ENCODE measurements at places on chromosomes 13 and 19.
A peak's percentile ranks its signal among the peaks of the same experiment; 100 is the strongest.

DNA sequence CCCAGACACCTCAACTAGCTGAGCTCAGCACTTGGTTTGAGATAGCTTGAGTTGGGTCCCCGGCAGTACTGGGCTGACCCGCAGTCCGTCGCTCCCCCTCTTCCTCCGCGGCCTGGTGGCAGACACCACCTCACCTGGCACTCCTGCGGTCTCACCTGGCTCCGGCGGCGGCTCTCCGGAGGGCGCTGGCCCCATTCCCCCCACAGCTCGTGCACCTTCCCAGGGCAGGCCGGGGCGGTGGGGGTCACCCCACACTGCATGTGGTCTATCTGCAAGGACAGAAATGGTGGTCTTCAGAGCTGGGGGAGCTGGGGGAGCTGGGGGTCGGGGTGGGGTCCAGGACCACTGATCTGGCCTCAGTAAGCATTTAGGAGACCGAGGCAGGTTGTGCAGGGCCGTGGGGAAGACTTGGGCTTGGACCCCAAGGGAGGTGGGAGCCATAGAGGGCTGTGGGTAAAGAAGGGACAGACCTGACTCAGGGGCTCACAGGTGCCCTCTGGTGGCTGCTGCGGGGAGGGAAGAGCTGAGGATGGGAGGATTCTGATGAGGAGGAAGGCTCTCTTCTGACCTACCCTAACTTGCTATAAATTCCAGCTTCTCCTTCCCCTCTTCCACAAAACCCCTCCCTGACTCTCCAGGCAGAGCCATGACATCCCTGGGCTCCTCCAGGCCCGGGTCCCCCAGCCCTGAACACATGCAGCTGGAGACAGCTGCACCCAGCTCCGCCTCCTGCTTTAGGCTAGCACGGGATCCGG lies 6.7 kb upstream of the PLIN4 start:
- H3K36me3 ChIP-seq, result no peaks in the 10 kb centered on the region
- H3K4me3 ChIP-seq, result no peak overlapping the region
- H3K27me3 ChIP-seq, result no peaks in the 10 kb centered on the region
- no peak overlapping the region for H3K27ac ChIP-seq
- H3K4me1 ChIP-seq, result no peaks in the 10 kb centered on the region
- peak; percentile 72 for DNase-seq

DNA sequence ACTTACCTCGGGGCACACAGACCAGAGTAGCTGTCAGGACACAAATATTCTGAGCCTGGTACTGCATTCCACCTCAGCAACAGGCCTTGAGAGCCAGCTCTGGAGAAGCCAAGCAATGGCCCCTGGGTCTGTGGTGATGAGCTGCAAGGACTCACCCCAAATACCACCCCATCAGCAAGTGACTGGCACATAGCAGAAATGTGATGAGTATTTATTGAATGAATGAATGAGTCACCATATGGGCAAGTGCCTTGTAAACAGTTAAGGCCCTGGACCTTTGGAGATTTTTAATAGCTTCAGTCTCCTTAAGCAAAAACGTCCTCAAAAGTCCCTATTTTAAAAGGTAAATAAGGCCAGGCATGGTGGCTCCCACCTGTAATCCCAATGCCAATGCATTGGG lies 18.2 kb downstream of the GSX1 start:
- no peak for DNase-seq
- no peaks in the 10 kb centered on the region for H3K4me1 ChIP-seq
- no peak overlapping the region for H3K27ac ChIP-seq
- H3K4me3 ChIP-seq, result no peak overlapping the region

DNA sequence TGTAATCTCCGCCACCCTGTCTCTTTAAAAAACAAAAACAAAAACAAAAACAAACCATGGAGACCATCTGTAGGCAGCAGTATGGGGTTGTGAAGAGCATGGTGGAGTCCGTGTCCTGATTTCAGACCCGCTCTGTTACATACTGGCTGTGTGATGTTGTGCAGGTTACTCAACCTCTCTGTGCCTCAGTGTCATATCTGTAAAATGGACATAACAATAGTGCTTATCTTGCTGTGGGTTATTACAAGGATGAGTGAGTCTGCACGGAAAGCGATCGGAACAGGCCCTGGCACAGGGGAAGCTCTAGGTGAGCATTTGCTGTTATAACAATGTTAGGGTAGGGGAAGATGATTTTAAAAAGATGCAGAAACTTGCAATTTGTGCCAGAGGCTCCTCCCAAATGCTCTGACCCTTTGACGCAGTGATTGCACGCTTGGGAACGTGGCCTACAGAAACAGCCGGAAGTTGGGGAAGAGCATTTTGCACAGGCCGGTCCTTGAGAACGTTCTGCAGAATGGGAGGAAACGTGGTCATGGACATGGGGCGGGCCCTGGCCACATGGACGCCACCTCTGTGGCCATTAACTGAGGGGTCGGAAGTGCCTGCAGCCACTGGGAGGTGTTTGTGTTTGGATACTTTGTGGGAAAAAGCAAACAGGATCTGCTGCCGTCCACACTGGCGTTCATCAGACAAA lies 15.7 kb upstream of the SELENOW start:
- no peaks in the 10 kb centered on the region for H3K27me3 ChIP-seq
- no peak for DNase-seq
- H3K4me1 ChIP-seq, result no peaks in the 10 kb centered on the region
- H3K27ac ChIP-seq, result no peak overlapping the region

GRCh38 chr13:33303855-33304597 lies 18.5 kb upstream of the STARD13 start:
- H3K27ac ChIP-seq, result no peak overlapping the region
- no peaks in the 10 kb centered on the region for H3K27me3 ChIP-seq
- no peak for DNase-seq
- H3K4me1 ChIP-seq, result no peaks in the 10 kb centered on the region
- H3K36me3 ChIP-seq, result no peaks in the 10 kb centered on the region
- no peak overlapping the region for H3K4me3 ChIP-seq

DNA sequence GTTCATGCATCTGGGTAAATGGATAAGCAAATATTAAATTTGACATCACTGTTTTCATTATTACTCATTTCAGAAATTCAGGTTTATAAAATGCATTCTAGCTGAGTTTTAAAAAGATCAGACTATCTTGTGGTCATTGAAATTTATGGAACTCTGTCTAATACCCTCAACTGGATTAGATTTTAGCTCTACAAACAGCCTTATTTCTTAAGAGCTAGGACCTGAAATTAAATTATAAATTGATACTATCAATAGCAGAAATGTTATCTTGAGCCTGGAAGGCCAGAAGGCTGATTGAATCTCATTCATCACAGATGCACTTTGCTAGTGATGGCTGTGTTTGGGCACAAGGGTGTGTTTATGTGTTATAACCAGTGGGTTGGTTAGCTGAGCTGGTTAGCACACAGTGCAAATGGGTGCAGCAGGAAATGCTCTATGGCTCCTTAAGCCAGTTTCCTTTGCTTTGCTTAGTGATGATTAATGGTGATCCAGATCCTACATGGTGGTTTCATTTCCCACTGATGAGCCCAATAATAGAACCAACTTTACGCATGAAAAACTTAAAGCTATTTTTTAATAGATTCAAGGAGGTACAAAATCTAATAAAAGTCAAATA lies 310.8 kb upstream of the KLF12 start:
- no peak for DNase-seq
- H3K27ac ChIP-seq, result no peak overlapping the region
- no peaks in the 10 kb centered on the region for H3K36me3 ChIP-seq
- H3K4me1 ChIP-seq, result no peaks in the 10 kb centered on the region
- no peak overlapping the region for H3K4me3 ChIP-seq
- H3K27me3 ChIP-seq, result no peaks in the 10 kb centered on the region

DNA sequence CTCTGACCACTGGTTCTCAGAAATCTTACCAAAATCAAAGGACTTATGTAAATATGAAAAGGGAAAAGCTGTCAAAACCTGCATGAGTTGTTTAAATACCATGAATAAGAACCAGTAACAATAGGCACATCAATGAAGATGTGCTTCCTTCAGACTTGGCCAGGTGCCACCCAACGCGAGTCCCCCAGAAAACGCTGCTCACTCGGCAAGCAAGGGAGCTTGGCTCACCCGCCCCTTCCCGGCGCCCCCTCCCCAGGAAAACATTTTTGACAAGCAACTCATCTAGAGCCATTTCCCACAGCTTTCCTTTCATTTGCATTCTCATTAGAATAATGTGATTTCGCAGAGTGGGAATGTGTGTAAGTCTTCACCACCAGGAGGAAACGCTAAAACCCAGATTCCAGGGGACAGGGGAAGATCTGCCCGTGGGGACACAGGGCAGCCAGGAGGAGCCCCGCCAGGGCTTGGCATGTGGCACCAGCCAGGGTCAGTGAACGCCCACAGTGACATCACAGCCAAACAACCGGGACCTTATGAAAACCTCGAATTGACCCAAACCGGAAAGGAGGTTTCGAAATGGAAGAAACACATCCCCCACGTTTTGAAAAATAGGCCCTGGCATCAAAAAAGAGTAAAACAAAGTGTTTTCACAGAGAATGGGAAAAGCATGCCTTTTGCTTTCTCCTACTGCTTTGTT lies 366.2 kb upstream of the TSHZ3 start:
- no peaks in the 10 kb centered on the region for H3K27me3 ChIP-seq
- no peak overlapping the region for H3K27ac ChIP-seq
- DNase-seq, result no peak
- no peaks in the 10 kb centered on the region for H3K36me3 ChIP-seq
- no peaks in the 10 kb centered on the region for H3K4me1 ChIP-seq
- H3K4me3 ChIP-seq, result no peak overlapping the region

DNA sequence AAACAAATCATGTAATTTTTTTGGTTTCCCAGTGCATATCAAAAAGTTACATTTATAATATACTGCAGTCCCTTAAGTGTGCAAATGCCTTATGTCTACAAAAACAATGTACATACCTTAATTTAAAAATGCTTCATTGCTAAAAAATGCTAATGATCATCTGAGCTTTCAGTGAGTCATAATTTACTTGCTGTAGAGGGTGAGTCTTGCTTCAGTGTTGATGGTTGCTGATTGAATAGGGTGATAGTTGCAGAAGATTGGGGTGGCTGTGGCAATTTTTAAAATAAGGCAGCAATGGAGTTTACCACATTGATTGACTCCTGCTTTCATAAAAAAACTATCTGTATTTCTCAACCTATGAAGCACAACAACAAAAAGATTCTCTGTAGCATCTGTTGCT lies 613.9 kb downstream of the TBC1D4 start:
- no peaks in the 10 kb centered on the region for H3K4me1 ChIP-seq
- H3K36me3 ChIP-seq, result no peaks in the 10 kb centered on the region
- no peak for DNase-seq
- H3K27ac ChIP-seq, result no peak overlapping the region
- no peak overlapping the region for H3K4me3 ChIP-seq

DNA sequence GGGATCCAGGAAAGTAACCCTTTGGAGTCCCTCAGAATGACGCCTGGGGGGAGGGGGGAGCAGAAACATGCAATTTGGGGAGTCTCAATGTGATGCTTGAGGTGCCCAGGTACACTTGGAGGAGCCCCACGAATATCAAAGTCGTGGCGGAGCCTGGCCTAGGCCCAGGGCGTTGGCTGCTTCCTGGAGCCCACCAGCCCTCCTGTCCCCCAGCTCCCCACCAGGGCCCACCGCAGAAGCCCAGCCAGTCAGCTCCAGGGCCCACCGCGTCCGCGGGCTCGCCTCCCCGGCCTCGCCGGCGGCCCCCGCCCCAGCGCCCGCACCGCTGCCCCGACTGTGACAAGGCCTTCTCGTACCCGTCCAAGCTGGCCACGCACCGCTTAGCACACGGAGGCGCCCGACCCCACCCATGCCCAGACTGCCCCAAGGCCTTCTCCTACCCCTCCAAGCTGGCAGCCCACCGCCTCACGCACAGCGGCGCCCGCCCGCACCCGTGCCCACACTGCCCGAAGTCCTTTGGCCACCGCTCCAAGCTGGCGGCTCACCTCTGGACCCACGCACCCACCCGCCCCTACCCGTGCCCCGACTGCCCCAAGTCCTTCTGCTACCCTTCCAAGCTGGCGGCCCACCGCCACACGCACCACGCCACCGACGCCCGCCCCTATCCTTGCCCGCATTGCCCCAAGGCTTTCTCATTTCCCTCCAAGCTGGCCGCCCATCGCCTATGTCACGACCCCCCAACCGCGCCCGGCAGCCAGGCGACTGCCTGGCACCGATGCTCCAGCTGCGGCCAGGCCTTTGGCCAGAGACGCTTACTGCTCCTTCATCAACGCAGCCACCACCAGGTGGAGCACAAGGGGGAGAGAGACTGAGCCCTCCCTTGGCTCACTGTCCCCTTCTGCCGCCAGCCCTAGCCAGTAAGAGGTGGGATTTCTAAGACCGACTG lies 2.1 kb downstream of the ZNF575 start:
- no peak overlapping the region for H3K4me3 ChIP-seq
- H3K4me1 ChIP-seq, result peaks cover 8% of the 10 kb centered on the region
- H3K27me3 ChIP-seq, result no peaks in the 10 kb centered on the region
- peaks cover 6% of the 10 kb centered on the region for H3K36me3 ChIP-seq
- DNase-seq, result peak; percentile 12
- no peak overlapping the region for H3K27ac ChIP-seq

DNA sequence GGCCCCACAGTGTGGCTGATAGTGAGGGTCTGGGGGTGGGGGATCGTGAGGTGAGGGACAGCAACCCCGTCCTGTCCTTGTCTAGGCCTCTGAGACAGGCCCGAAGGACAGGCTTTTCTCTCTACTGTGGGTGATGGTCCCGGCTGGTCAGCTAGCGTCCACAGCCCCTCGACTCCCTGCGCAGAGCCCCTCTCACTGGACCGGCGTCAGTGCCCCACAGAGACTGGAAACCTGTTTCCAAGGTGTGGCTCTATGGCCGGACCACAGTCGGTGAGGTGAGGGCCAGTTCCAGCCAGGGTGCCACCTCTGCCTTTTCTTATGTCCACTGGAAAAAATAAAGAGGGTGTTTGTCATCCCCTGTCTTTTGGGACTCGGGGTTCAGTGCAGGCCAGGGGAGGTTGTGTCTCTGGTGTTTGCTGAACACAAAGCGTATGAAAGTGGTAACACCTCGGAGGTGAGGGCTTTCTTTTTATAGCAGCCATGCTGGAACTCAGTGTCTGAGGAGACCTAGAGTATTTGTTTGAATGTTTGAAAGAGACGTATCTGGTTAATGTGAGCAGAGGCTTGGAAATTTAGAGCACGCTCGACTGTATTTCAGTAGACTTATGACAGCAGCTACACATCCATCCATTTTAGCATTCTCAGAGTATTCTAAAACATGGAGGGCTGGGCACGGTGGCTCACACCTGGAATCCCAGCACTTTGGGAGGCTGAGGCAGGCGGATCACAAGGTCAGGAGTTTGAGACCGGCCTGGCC lies 22.8 kb downstream of the ATP11A start:
- DNase-seq, result no peak
- peak overlapping the region; percentile 13 for H3K27ac ChIP-seq
- H3K4me1 ChIP-seq, result peaks cover 8% of the 10 kb centered on the region
- H3K4me3 ChIP-seq, result no peak overlapping the region
- H3K36me3 ChIP-seq, result no peaks in the 10 kb centered on the region
- H3K27me3 ChIP-seq, result no peaks in the 10 kb centered on the region

DNA sequence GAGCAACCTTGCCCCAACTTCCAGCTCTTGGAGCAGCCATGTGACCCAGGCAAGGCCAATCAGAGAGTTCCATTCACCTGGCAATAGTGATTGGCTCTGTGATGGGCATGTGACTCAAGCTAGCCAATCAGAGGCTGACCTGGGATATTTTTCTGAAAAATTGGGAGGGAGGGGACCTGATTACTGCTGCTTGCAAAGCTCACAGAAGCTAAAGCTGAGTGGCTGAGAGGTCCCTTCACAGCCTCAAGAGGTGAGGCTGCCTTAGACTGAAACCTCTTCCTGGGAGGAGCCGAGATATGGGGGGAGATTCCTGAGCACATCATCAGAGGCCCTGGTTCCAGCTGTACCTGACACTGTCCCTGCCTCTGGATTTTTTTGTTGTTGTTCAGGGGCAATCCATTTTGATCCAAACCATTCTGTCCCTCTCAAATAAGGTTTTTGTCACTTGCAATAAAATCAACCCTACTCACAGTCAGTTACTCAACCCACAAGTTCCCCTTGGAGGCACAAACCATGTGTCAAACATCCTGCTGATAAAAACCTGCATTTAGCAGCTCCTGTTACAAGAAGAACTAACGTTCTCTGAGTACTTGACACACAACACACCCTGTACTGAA lies 4.8 kb downstream of the CIB3 start:
- no peak for DNase-seq
- H3K4me1 ChIP-seq, result no peaks in the 10 kb centered on the region
- H3K27me3 ChIP-seq, result no peaks in the 10 kb centered on the region
- no peaks in the 10 kb centered on the region for H3K36me3 ChIP-seq
